Adrenal gland (tissue), 19 donors: ENCODE measurements at places on chromosomes 3 and 15. TPM values are rescaled to one million over a fixed set of nuclear protein-coding genes. Genes with fewer than 3 reads are reported as not detected.

The SLC24A5 gene
- 0.34 TPM for polyA plus RNA-seq

DNA sequence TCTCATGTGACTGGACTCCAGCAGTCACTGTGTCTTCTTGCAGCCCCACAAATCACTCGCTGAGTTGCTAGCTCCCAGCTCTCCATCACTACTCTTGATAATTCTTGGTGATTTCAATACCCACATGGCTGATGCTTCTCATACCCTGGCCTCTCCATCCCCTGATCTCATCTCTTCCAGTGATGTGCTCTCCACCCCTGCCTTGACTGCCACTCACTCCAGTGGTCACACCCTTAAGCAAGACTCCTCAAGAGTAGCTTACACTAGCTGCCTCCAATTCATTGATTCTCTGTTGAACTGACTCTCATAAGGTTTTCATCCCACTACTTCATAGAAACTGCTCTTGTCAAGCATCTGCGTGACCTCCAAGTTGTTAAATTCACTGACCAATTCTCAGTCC is 837 bp downstream of the GRK7 start:
- no peaks in the 10 kb centered on the region for H3K27me3 ChIP-seq
- no peak overlapping the region for H3K27ac ChIP-seq
- no peak for DNase-seq

GRCh38 chr3:14352002-14352627 is 50.3 kb upstream of the SLC6A6 start:
- no peaks in the 10 kb centered on the region for H3K36me3 ChIP-seq
- H3K4me3 ChIP-seq: no peak overlapping the region
- H3K4me1 ChIP-seq: no peaks in the 10 kb centered on the region
- DNase-seq: no peak
- no peaks in the 10 kb centered on the region for H3K27me3 ChIP-seq

DNA sequence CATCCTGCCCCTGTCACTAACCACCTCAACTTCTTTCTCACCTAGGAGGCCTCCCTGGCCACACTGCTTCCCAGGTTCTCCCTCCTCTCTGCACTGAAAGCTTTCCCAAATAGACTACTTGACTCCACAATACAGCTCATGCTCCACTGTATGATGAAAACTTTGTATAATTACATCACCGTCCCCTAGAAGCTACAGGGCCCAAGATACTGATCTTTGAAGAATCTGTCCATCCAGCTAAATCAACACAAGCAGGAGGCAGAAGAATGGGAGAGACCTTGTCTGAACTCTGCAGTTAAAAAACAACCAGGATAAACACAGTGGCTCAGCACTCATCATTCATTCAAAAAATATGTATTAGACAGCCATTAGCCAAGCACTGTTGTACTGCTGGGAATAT is 26.4 kb upstream of the RPS17 start:
- H3K4me1 ChIP-seq: no peaks in the 10 kb centered on the region
- no peaks in the 10 kb centered on the region for H3K36me3 ChIP-seq
- DNase-seq: no peak
- H3K27me3 ChIP-seq: no peaks in the 10 kb centered on the region

GRCh38 chr3:10351013-10351735 is 30.3 kb upstream of the SEC13 start:
- no peak overlapping the region for H3K27ac ChIP-seq
- DNase-seq: no peak
- H3K4me1 ChIP-seq: no peaks in the 10 kb centered on the region

DNA sequence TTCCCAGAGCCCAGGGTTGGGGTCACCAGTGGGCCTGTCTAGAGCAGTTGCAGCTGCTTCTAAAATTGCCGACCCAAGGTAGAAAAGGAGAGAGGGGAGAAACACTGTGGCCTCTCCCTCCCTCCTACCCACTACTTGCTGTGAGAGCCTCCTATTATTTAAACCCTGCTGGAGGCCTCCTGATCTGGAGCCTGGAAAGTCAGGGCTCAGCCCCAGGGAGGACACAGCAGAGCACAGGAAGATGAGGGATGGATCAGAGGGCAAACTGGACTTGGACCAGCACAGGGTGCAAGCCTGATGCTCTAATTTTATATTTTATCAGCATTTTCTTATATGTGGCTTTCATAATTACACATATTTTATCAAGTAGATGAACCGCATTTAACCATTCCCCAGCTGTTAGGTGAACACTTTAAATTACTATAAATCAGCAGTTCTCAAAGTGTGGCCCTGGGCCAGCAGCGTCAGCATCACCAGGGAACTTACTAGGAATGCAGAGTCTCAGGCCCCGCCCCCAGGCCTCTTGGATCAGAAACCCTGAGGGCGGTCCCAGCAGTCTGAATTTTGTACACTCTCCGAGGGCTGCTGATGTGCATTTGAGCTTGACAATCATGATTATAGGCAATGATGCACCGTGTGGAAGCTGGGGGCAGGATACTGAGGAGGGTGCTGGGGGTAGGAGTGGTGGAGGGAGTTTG is 26.7 kb downstream of the SMAD3 start:
- peak overlapping the region; percentile 36 for H3K27ac ChIP-seq
- H3K4me3 ChIP-seq: no peak overlapping the region
- no peaks in the 10 kb centered on the region for H3K36me3 ChIP-seq
- H3K27me3 ChIP-seq: no peaks in the 10 kb centered on the region
